Brain (organoid and tissue), 16 donors: ENCODE measurements at places on chromosomes 5 and 9.

DNA sequence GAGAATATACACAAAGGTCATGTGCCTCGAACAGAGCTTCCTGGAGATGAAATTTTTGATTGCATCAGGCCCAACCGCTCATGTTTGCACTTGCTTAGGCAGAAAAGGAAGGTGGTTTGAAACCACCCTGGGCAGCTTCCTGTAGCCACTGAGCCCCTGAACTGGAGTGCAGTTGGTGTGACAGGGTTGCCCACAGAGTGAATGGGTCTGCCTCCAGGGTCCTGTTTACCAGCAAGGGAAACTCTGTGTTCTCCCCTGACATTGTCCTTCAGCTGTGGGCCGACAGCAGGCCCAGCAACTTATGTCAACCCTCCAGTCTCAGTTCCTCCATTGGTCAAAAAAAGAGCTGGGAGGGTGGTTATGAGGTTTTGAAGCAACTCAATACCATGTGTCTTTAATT lies 289.6 kb downstream of the KIF4B start:
- no peak for DNase-seq

- no peak for DNase-seq
These were observed 12.5 kb downstream of the ADGRD2 start for GRCh38 chr9:124462739-124463138.

DNA sequence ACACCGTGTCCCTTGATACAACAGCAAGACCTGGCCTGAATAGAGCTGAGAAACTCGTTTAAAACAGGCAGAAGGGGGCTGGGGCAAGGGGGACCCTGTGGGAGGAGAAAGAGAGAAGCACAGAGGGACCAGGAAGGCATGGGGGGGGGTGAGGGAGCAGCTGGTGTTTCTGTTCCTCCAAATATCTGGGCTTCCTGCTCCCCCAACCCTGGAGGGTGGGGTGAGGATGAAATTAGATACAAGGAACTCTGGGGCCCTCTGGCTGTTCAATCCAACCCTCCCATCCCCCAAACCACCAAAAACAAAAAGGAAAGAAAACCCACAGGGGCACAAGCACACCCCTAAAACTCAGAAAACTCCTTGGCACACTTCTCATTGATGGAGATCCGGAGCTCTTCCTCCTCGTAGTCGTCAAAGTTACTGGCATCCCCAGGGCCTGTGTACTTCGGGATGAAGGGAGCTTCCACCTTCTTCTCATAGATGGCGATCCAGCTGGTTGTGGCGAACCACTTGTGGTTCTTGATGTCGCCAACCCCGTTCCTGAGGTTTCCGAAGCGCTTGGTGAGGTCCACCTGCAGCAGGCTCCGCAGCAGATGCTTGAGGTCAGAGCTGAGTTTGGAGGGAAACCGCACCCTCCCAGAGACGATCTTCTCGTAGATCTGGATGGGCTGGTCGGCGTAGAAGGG lies 1.1 kb downstream of the PRKACG start:
- no peak for DNase-seq

- no peak for DNase-seq
These were observed 479.4 kb downstream of the DMAC1 start for GRCh38 chr9:7320139-7320538.

- no peak for DNase-seq
These were observed 7.1 kb downstream of the MAT2B start for GRCh38 chr5:163512526-163512925.

GRCh38 chr9:78001946-78002731 lies 29.5 kb downstream of the GNAQ start:
- no peak for DNase-seq

- no peak for DNase-seq
These were observed 34.2 kb upstream of the GOLGA1 start for GRCh38 chr9:124975131-124975530.

- DNase-seq = no peak
These were observed 339.5 kb downstream of the BNC2 start for GRCh38 chr9:16530669-16531642.

GRCh38 chr9:26995810-26996209 lies 9.7 kb downstream of the LRRC19 start:
- no peak for DNase-seq

DNA sequence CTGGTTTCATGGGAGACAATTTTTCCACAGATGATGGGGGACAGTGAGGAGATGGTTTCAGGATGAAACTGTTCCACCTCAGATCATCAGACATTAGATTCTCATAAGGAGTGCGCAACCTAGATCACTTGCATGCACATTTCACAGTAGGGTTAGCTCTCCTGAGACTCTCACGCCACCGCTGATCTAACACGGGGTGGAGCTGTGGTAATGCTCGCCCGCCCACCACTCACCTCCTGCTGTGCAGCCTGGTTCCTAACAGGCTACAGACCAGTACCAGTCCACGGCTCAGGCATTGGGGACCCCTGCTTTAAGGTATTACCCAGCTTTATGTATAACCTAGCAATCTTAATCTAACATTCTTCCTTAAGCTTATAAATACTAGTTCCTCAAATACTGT lies 35.6 kb downstream of the TTC39B start:
- DNase-seq = no peak

GRCh38 chr9:137383081-137383783 lies 39.7 kb downstream of the EXD3 start:
- no peak for DNase-seq

- peak; percentile 89 for DNase-seq
These were observed 53.4 kb upstream of the SUB1 start for GRCh38 chr5:32531885-32532520.

DNA sequence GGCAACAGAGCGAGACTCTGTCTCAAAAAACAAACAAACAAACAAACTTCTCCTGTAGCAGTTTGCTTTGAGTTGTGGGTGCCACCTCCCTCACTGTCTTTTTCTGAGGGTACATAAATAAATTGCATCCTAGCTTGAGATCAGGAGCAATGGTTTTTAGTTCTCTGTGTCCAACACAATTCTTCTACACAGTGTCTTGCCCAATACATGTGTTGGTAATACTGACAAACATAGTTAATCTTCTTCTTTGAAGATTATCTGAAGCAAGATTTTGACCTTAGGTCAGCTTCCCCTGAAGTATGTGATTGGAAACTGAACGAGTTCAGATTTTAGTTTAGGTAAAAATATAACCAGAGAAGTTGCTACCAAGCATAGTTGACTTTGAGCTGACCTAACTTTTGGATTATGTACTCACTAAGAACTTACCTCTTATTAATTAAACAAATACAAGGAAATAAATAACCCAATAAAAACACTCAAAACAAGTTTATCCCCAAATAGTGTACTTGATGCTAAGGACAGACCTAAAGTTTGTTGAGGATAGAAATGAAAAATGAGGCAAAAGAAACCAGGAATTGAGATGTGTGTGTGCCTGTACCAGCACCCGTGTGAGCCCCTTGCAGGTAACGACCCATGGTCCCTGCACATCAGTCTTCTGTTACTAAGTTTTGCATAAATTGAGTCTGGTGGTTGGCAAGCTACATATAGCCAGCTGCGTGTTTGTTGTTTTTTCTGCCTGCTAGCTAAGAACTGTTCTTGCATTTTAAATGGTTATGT lies 16.2 kb downstream of the TJP2 start:
- DNase-seq = no peak

- DNase-seq = no peak
These were observed 1.4 kb downstream of the TAF7 start for GRCh38 chr5:141319202-141319601.

DNA sequence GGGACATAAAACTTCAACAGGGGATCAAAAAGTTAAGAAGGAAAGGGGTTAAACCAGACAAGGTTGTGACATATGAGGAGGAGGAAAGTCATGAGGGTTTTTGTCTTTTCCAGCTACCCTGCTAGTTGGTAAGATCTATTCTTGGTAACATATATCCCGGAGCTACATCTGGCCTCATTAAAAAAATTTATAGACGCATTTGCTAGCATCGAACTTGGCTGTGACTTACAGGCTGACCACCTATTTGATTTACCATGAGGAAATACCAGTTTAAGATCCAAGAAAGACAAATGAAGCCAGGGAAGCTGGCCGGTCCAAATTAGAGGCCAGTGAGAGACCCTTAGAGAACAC lies 87.6 kb upstream of the NIPAL4 start:
- DNase-seq = no peak

DNA sequence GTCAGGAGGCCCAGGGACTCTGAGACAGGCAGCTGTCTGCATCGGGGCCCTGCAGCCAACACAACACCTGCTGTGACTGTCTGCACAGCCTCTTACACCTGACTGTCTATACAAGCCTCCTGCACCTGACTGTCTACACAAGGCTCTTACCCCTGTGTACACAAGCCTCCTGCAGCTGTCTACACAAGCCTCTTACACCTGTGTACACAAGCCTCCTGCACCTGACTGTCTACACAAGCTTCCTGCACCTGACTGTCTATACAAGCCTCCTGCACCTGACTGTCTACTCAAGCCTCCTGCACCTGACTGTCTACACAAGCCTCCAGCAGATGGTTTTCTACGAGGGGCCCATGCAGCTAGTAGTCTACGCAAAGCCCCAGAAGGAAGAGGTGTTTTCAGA lies 18.6 kb downstream of the IRX2 start:
- no peak for DNase-seq

DNA sequence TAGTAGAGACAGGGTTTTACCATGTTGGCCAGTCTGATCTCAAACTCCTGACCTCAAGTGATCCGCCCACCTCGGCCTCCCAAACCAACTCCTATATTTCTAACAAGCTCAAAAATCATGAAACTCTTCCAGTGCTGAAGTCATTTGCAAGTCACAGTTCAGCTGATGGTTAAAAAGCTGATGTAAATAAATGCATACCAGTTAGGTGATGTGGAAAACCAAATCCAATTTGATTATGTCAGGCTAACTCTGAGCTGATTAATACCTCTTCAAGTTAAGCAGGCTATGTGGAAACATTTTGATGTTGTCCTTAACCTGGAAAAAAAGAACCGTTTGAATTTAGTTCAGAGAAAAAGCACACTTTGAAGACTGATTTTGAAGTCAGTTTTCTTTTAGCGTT lies 51.0 kb downstream of the TMEM252 start:
- no peak for DNase-seq

- no peak for DNase-seq
These were observed 1057.2 kb upstream of the CDH10 start for GRCh38 chr5:25701936-25702335.

DNA sequence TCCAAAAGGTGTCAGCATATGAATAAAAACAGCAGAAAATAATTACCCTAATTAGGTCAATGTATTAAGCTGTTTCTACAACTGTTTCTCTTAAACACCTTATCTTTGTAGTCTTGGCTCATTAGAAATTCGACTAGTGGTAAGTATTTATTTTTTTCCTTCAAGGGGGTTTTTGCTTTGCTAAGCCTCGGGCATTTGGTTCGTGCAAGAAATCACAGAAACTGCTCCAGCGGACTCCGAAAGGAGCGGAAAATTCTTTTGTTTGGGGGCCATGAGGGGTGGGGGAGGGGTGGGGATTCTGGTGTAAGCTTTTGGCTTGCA lies 757 bp downstream of the ZBED3 start:
- DNase-seq = no peak

GRCh38 chr5:177403792-177404640 lies 3.6 kb upstream of the PFN3 start:
- peak; percentile 83 for DNase-seq

- peak; percentile 27 for DNase-seq
These were observed 49.3 kb downstream of the ALG2 start for GRCh38 chr9:99172124-99173091.

DNA sequence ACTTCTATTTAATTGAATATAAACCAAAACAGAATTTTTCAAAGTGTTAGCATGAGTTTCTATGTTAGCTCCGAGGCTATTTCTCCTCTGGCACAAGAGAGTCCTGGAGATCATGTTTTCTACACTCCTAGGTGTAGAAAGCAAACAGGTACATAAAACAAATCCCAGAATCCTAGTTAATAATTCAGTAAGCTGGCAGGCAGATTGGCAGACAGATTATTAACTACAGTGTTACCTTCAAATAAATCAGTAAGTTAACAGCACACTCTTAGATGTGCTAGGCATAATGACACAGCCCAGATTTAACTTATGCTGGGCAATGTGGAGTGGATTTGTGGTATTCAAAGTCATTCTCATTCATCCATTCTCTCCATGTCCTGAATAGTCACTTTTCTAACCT lies 282.8 kb upstream of the RPS23 start:
- DNase-seq = no peak

DNA sequence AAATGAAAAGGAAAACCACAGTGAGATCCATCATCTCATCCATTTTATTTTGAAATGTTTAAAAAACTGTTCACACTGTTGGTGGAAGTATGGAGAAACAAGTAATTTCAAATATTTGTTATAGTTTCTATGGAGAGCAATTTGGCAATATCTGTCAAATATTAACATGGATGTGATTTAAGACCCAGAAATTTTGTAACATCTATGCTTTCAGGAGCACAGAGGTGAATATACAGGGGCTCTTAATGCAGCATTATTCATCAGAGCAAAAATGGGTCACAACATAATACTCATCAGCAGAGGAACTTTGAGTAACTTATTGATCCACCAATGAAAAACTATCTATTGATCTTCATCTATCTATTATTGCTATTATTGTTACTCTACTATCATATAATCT lies 31.4 kb upstream of the SPATA31C2 start:
- no peak for DNase-seq

DNA sequence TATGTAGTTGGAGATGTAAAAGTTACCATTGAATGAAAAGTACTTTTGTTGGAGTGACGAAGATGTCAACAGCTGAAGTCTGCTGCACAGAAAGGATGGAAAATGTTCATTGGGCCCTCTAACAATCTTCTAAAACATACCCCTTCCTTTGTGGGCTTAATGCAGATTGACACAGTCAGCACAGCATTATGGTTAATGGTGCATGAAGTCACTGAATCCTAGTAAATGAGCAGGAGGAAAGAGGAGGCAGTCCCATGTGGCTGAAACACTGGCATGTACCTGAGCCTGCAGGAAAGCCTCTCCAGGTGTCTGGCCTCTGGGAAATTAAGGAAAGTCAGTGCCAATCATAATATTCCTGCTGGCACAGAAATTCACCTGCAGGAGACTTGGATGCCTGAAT lies 153.8 kb downstream of the ARL15 start:
- DNase-seq = no peak

DNA sequence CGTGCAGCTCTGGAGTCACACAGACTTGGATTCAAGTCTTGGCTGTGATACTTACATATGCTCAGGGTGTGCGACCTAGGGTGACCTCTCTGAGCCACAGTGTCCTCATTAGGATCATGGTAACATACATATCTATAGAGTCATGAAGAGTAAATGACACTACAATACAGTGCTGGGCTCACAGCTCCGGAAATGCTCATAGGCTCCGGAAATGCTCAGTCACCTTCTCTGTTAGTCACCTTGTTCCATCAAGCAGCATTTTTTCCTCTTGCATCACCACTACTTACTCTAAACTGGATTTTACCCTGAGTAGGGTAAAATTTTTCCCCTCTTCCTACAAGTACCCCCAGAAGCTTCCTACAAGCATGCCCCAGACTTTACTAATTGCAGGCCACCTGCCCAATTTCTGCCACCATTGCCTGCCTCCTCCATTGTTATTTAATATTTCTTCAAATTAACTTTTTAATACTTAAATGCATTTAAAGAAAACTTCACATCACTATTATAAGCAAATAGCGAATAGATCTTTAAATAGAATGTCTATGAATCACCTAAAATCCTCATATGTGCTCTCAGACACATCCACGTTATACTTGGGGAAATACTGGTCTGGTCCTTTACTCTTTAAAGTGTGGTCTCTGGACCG lies 147.6 kb upstream of the SPRY4 start:
- DNase-seq = no peak
